ENCODE measurements at places on chromosomes 7 and 10. TPM values are rescaled to one million over a fixed set of nuclear protein-coding genes. Genes with fewer than 3 reads are reported as not detected.

DNA sequence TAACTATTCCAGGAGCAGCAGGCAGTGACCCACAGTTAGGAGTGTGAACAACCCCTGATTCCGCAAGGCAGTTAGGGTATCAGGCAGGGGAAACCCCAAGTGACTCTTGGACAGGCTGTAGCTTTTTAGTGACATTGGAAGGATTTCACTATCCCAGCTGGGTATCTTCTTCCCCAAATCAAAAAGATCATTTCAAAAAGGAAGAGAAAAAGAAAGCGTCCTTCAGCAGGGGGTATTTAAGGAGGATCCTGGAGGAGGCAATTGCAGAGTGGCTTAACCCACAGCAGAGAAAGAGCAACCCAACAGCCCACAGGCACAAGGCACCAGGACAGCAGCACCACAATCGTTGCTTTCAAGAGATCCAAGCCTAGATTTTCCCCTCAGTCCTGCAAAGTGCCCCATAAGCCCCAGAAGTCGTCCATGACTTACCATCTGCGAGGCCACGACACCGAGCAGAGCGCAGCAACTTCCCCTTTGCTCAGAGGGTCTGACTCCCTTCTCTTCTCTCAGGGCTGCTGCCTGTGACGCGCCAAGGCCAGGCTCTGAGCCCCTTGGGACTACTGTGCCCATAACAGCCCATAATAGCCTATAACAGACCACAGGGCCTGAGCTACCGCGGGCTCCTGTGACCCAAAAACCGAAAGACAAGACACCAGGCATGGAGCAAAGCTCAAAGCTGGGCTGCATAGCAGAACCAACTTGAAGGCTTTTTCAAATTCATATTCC is 19.8 kb downstream of the PIK3AP1 start:
- no peak for DNase-seq
- no peak overlapping the region for H3K27ac ChIP-seq
- H3K4me3 ChIP-seq = no peak overlapping the region
- no peaks in the 10 kb centered on the region for H3K36me3 ChIP-seq

DNA sequence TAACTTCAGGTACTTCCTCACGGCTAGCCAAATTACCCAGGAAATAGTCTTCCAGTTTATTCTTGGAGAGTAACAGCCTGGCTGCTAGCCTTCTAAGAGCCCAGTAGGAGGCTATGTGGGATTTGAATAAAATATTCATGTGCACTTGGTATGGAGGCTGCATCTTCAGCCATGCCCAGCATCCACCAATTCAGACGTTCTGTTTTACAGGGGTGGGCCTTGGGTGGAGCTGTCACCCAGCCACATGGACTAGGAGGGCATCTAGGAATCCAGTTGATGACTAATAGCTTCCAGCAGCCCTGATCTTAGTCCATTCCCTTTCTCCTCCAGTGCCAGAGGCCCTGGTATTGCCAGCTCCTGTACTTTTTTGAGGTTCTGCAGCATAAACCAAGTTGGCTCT is 66.3 kb upstream of the ZRANB1 start:
- H3K36me3 ChIP-seq = no peaks in the 10 kb centered on the region
- no peaks in the 10 kb centered on the region for H3K4me1 ChIP-seq
- H3K27ac ChIP-seq = no peak overlapping the region
- DNase-seq = no peak

NT5C2 gene
- 45.9 TPM for total RNA-seq

DNA sequence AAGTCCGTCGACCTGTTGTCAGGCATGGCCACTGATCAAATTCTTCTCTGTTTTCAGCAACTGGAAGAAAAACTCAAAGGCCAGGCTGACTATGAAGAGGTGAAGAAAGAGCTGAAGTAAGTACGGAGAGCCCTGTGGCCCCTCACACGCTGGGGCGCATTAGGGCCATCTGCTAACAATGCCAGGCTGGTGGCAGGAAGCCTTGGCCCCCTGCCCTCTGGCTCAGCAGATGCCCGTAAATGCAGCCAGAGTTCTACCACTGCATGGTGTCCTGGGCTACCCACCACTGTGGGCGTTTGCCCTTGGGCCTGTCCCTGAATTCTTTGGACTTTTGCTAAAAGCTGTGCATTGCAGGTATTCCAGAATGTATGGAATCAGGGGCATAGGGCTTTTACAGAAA is 96.9 kb upstream of the SH2B2 start:
- peaks cover 5% of the 10 kb centered on the region for H3K36me3 ChIP-seq
- H3K4me1 ChIP-seq = no peaks in the 10 kb centered on the region
- DNase-seq = no peak
- no peak overlapping the region for H3K27ac ChIP-seq

TLX1 gene
- total RNA-seq = not detected

DNA sequence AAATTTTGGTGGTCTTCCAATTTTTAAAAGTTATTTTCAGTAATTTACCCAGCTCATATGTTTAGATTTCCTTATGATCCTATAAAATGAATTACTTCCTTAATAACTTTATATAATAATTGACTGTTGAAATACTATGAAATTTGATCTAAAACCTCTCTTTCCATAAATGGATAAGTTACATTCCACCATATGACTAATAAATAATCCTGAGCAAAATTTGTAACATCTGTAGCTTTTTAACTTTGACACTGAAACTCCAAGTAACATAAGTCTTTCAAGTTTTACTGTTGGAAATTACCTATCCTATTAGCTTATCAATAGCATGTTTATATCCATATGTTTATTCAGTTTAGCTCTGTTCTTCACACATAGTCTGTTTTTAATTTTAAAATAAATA is 85.3 kb downstream of the HECTD2 start:
- H3K36me3 ChIP-seq = no peaks in the 10 kb centered on the region
- no peaks in the 10 kb centered on the region for H3K27me3 ChIP-seq
- H3K4me1 ChIP-seq = no peaks in the 10 kb centered on the region
- no peak overlapping the region for H3K27ac ChIP-seq
- no peak for DNase-seq

DNA sequence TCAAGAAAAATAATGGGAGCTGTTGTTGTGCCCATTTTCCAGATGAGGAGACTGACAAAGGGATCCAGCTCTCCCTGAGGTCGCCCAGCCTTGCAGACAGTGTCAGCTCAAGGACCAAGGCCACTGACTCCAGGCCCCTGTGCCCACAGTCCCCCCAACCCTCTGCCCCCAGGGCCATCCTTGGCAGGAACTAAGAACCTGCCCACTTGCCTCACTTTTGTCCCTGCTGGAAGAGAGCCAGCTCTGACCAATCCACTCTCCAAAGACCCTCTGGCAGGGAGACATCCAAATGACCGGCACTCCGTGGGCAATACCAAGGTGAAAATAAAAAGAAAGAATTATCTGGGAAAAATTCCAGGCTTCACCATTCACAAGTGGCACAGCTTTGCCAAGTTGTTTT is 101.3 kb downstream of the TCERG1L start:
- no peaks in the 10 kb centered on the region for H3K36me3 ChIP-seq
- no peaks in the 10 kb centered on the region for H3K27me3 ChIP-seq
- no peak overlapping the region for H3K4me3 ChIP-seq
- H3K4me1 ChIP-seq = no peaks in the 10 kb centered on the region
- H3K27ac ChIP-seq = no peak overlapping the region
- no peak for DNase-seq

GRCh38 chr10:60666221-60666620 is 112.1 kb upstream of the CDK1 start:
- H3K4me3 ChIP-seq = no peak overlapping the region
- no peak overlapping the region for H3K27ac ChIP-seq
- H3K27me3 ChIP-seq = no peaks in the 10 kb centered on the region

All from CD8-positive, alpha-beta memory T cell (primary cell).